ENCODE measurements at places on chromosomes 13 and 19. TPM values are rescaled to one million over a fixed set of nuclear protein-coding genes. Genes with fewer than 3 reads are reported as not detected.

The PRRG2 gene
- total RNA-seq = 13.6 TPM

DNA sequence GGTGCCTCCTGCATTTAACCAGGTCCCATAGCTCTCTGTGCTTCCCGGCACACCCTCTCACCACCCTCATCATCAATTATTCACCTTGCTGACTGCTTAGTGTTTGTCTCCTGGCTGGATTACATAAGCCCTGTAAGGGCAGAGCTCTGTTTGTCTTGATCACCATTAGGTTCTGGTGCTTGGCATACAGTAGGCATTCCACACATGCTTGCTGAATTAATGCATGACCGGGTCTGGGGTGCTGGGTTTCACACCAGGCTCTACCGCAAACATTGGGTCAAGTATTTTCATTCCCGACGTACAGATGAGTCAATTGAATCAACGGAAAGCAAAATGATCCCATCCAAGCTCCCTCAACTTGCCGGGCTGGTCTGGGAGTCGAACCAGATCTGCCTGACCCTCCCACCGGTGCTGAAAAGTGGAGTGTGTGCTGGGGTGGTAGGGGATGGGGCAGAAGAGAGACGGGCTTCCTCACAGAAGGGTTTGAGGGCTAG, 28.5 kb downstream of the VAV1 start:
- H3K4me1 ChIP-seq = peaks cover 82% of the 10 kb centered on the region
- peak overlapping the region; percentile 38 for H3K4me3 ChIP-seq
- no peak for DNase-seq

The DCLK1 gene
- 19.5 TPM for total RNA-seq

DNA sequence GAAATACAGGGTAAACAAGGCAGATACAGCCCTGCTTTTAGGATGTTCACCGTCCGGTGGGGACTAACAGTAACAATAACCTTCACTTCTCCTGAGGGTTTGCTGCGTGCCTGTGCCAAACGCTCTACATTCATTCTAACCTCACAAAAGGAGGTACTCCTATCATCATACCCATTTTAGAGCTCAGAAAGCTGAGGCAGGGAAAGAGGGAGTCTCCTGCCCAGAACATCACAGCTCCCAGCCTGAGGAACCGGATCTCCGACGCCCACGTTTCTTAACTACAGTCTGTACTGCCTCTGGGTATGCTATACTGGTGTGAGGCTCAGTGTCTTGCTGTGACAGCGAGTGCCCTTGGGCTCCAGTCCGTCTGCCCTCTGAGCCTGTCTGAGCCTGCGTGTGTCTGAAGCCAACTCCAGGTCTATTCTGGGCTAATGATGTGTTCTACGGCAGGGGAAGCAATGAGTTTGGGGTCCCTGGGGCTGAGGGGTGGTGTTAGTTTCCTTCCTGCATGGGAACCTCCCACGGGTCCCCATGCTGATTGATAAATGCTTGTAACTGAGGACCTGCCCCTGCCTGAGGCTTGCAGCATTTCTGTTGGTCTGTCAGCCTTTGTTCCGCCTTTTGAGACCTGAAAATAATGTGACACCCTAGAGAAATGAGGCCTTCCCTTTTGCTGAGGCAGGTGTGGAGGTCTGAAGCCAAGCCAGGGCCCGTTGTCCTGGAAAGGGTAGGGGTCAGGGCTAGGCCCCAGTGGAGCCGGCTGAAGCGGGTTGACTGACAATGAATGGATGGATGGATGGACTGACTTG, 4.9 kb downstream of the LIPE start:
- H3K4me1 ChIP-seq = peaks cover 42% of the 10 kb centered on the region
- H3K27me3 ChIP-seq = peaks cover 27% of the 10 kb centered on the region
- H3K27ac ChIP-seq = peak overlapping the region; percentile 33
- no peaks in the 10 kb centered on the region for H3K36me3 ChIP-seq
- DNase-seq = no peak
- H3K4me3 ChIP-seq = peak overlapping the region; percentile 51

DNA sequence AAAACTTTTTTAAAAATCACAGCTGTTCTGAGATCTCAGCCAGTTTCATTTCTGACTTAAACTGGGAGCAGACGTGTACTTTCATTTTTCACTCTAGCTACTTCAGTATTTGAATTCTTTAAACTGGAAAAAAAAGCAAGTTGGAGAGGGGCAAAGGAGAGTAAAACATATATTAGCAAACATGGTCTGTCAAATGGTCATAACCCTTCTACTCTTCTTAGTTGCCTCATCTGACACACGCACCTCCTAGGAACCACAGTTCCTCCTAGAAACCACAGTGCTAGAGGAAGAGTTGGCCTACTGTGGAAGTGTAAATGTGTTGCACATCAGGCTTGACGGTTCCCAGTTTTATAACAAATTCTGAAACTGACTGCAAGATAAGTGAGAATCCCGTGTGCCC, 47.2 kb downstream of the TM9SF2 start:
- H3K4me3 ChIP-seq = no peak overlapping the region
- no peak for DNase-seq
- no peaks in the 10 kb centered on the region for H3K4me1 ChIP-seq
- no peaks in the 10 kb centered on the region for H3K36me3 ChIP-seq
- no peak overlapping the region for H3K27ac ChIP-seq

The RGS9BP gene
- total RNA-seq = 0.55 TPM

GRCh38 chr13:92345627-92346026, 881.0 kb upstream of the GPC6 start:
- H3K4me3 ChIP-seq = no peak overlapping the region
- H3K4me1 ChIP-seq = no peaks in the 10 kb centered on the region
- no peak for DNase-seq

GRCh38 chr13:69389899-69390298, 717.7 kb upstream of the ATXN8OS start:
- no peaks in the 10 kb centered on the region for H3K36me3 ChIP-seq
- no peaks in the 10 kb centered on the region for H3K27me3 ChIP-seq
- H3K27ac ChIP-seq = no peak overlapping the region
- H3K4me1 ChIP-seq = no peaks in the 10 kb centered on the region
- H3K4me3 ChIP-seq = no peak overlapping the region

The CCDC169 gene
- 2.6 TPM for total RNA-seq

GRCh38 chr13:97353927-97354675, 79.9 kb upstream of the RAP2A start:
- H3K4me3 ChIP-seq = no peak overlapping the region
- no peaks in the 10 kb centered on the region for H3K36me3 ChIP-seq
- H3K27me3 ChIP-seq = no peaks in the 10 kb centered on the region
- H3K4me1 ChIP-seq = peaks cover 4% of the 10 kb centered on the region
- no peak overlapping the region for H3K27ac ChIP-seq
- DNase-seq = no peak

GRCh38 chr19:6409346-6409745, 15.3 kb downstream of the KHSRP start:
- no peaks in the 10 kb centered on the region for H3K36me3 ChIP-seq
- no peaks in the 10 kb centered on the region for H3K4me1 ChIP-seq
- no peak overlapping the region for H3K4me3 ChIP-seq
- H3K27me3 ChIP-seq = no peaks in the 10 kb centered on the region
- no peak for DNase-seq
- H3K27ac ChIP-seq = no peak overlapping the region

DNA sequence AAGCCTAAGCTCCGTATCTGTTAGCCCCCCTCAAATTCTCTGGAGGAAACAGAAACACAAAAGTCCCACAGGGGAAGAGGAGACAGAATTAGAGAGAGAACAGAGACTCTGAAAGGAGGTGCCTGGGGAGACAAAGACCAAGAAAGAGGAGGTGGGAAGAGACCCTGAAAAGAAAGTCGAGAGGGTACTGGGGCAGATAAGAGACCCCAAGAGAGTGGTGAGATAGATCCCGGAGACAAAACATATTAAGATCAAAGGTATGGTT, 915 bp upstream of the GRWD1 start:
- H3K27ac ChIP-seq = peak overlapping the region; percentile 90
- peaks cover 16% of the 10 kb centered on the region for H3K4me1 ChIP-seq
- H3K27me3 ChIP-seq = peaks cover 52% of the 10 kb centered on the region
- peak overlapping the region; percentile 64 for H3K4me3 ChIP-seq
- peaks cover 29% of the 10 kb centered on the region for H3K36me3 ChIP-seq

GRCh38 chr13:31209841-31210210, 10.1 kb downstream of the B3GLCT start:
- H3K27ac ChIP-seq = no peak overlapping the region
- H3K4me3 ChIP-seq = no peak overlapping the region
- no peak for DNase-seq
- no peaks in the 10 kb centered on the region for H3K36me3 ChIP-seq
- no peaks in the 10 kb centered on the region for H3K27me3 ChIP-seq

The KIR3DL2 gene
- 0.20 TPM for total RNA-seq

The NOTCH3 gene
- 73.2 TPM for total RNA-seq

DNA sequence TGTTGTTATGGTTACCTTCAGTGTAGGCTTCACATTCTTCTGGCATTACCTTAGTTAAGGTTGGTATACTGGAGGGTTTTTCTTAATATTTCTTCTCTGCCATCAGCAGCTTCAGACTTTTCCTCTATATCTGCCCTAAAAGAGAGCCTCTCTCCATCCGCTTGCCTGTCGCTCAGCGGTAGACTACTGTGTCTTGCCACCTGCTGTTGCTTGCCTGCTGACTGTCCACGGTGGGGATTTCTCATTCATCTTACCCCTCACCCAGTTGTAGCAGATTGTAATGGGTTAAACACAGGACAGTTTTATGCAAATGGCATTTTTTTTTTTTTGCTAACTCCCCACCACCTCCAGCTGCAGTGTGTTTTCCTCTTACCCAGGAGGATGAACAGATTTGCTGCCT, 577.2 kb downstream of the SLITRK5 start:
- no peaks in the 10 kb centered on the region for H3K36me3 ChIP-seq
- DNase-seq = no peak
- no peak overlapping the region for H3K4me3 ChIP-seq
- no peaks in the 10 kb centered on the region for H3K4me1 ChIP-seq
- H3K27me3 ChIP-seq = no peaks in the 10 kb centered on the region

All from left lung (tissue), 14 donors.